ENCODE measurements at places on chromosomes 1 and 21.

- DNase-seq: no peak
These were observed 244.3 kb downstream of the FGGY start for GRCh38 chr1:59541161-59541560.

GRCh38 chr1:159712080-159712479 lies 2.3 kb downstream of the CRP start:
- no peak for DNase-seq

GRCh38 chr1:40676501-40676900 lies 11.0 kb upstream of the RIMS3 start:
- DNase-seq: no peak

DNA sequence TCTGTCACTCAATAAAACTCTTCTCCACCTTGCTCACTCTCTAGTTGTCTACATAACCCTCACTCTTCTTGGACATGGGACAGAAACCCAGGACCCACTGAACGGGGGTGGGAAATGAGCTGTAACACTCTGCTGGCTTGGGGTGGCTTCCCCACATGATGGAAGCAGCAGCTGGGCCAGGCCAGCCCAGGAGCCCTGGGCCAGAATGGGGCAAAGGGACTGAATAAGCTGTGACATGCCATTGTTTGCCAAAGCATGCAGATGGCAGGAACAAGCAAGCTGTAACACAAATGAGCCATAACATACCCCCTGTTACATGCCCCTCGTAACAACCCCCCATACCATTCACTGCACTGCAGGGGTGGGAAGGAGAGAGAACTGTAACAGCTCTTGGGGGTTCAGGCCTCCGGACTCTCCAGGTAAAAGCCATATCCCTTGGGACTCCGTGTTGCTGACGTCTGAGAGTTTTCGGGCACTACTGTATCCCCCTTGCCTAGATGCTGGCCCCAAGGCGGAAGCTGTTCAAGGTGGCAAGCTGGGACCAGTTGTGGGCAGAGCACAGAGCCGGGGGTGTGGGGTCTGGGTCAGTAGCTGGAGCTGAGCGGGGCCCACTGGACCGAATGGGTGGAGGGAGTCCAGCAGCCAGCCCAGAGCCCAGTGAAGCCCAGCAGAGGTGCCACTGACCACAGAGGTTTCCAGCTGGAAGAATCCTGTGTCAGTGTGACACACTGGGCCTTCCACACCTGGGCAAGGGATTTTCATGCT lies 56.1 kb upstream of the DMRTB1 start:
- DNase-seq: no peak

- no peak for DNase-seq
These were observed 84.6 kb upstream of the DPYD start for GRCh38 chr1:98005326-98006010.

- DNase-seq: no peak
These were observed 25.0 kb downstream of the FOXO6 start for GRCh38 chr1:41386196-41386663.

GRCh38 chr1:89607156-89607555 lies 25.8 kb upstream of the LRRC8C start:
- no peak for DNase-seq

- DNase-seq: no peak
These were observed 311.0 kb downstream of the ASTN1 start for GRCh38 chr1:176853503-176853902.

GRCh38 chr1:78492386-78492950 lies 1.7 kb downstream of the PTGFR start:
- DNase-seq: no peak

- DNase-seq: no peak
These were observed 27.1 kb downstream of the CITED4 start for GRCh38 chr1:40834968-40835545.

DNA sequence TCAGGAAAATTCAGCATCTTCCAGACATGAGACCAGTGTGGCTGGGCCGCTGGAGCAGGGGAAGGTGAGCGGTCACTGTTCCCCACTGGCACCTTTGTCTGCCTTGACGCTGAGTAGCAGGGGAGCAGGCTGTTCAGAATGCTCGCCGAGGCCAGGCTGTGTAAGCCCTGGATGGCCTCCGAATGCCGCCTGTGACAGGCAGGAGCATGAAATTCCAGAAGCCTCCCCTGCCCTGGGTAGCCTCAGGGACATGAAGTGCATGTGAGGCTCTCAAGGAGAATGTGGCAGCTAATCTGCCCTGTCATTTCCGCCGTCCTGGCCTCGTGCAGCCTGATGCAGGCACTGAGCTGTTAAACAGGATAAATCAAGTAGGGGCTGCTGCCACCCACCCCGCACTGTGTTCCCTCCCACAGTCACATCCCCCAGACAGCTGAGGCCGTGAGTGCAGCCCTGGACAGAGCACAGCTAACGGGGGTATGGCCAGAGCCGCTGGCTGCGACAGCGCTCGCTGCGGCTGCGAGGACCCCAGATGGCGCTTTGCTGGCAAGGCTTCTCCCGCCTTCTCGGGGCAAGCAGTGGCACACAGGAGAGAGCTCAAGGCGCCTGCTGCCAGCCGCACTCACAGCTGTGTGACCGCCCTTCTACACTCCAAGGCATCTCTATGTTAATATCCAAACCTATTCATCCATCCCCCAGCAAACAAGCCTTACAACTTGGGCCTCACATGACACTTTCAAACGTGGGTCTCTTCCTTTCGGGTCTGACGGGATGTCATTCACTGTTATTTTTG lies 105.0 kb upstream of the COL6A1 start:
- no peak for DNase-seq

GRCh38 chr1:228009828-228010775 lies 3.3 kb downstream of the WNT3A start:
- DNase-seq: no peak

DNA sequence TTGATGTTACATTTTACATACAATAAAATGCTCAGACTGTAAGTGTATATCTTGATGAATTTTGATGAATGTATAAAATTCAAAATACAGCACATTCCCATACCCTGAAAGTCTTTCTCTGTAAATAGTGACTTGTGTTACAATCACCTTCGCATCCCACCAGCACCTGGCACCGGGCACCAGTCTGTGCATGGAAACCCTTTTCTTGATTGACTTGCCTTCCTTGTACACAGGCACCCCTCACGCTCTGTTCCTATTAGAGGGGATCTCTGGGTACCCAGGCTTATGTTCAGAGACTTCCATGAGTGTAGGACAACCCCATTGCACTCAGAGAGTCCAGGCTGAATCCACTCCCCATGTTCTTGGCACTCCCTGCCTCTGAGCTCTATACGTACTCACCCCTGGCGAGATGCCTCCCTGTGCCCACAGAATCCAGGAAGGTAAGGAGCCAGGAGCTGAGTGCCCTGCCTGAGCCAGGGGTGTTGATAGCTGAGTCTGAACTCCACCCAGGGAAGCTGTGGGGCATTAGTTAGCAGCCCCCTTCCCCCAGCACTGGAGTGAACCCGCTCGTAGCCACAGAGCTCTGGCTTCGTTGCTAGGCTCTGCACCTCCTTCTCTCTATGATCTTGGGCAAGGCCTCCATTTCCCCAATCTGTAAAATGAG lies 22.5 kb upstream of the PKP1 start:
- DNase-seq: no peak

- DNase-seq: no peak
These were observed 89.0 kb downstream of the GTF2B start for GRCh38 chr1:88802404-88802803.

- DNase-seq: no peak
These were observed 43.4 kb downstream of the KIF1B start for GRCh38 chr1:10253755-10254154.
